ENCODE measurements at places on chromosomes 5 and 9.

- DNase-seq = peak; percentile 81
Measured at GRCh38 chr5:130720355-130720754, 444.7 kb downstream of the HINT1 start.

GRCh38 chr5:53923961-53924360 is 363.5 kb downstream of the NDUFS4 start:
- DNase-seq = no peak

DNA sequence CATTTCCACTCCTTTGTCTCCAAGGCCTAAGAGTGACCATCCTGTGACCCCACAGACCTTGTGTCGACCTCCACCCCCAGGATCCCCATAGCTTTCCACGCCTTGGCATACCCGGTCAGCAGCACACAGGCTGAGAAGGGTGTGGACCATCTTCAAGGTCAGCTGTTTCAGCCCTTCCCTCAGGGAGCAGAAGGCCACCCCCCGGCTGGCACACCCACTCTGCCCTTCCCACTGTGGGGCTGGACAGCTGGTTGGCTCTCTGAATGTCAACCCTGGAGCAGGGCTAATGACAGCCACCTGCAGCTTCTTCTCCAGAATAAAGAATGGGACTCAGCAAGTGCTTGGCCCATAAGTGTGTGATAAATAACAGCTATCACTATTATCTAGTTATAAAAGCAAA is 93.1 kb downstream of the OLFM1 start:
- DNase-seq = no peak

DNA sequence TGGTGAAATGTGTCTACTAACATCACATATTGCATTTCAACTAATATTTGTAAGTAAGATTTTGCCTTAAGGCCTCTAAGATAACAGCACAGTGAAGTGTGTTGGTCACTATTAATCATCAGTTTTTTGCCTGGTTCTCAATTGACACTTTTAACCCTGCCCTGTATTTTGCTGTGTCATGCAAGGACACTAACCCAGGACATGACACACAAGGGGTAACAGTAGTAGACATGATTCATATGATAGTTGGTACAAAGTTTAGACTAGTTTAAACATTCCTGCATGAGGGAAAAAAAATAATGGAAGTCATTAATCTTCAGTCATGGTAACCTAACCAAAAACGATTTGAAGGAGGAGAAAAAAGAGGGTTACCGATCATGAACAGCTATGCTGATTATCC is 207.0 kb downstream of the DEPDC1B start:
- no peak for DNase-seq

DNA sequence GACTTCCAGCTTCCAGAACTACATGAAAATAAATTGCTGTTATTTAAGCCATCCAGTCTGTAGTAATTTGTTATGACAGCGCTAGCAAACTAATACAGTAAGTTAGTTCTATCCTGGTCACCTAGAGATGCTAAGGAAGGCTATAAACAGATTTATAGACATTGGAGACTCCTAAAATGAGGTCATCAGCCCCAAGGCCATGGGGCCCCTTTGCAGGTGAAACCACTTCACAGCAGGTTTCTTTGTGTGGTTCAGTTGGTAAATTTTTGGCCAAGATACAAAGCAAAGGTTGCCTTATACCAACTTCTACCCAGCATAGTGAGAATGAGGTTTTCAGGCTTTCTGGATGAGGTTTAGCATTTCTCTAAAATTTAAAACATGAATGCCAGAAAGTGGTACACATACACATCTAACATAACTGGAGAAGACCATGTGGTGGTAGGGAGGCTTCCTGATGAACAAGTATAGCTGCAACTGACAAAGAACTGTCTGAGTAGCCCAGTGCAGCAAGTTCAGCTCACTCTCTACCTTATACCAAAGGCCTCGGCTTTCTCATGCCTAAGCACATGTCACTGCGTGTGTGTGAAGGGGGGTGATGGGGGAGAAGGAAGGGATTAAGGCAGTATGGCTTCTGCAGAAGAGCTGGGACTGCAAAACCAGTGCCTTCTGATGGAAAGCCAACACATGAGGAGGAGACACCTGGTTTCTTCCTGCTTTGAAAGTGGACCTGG is 264.6 kb upstream of the TAS2R1 start:
- DNase-seq = no peak

- DNase-seq = no peak
Measured at GRCh38 chr9:126980231-126980630, 65.6 kb downstream of the RALGPS1 start.

DNA sequence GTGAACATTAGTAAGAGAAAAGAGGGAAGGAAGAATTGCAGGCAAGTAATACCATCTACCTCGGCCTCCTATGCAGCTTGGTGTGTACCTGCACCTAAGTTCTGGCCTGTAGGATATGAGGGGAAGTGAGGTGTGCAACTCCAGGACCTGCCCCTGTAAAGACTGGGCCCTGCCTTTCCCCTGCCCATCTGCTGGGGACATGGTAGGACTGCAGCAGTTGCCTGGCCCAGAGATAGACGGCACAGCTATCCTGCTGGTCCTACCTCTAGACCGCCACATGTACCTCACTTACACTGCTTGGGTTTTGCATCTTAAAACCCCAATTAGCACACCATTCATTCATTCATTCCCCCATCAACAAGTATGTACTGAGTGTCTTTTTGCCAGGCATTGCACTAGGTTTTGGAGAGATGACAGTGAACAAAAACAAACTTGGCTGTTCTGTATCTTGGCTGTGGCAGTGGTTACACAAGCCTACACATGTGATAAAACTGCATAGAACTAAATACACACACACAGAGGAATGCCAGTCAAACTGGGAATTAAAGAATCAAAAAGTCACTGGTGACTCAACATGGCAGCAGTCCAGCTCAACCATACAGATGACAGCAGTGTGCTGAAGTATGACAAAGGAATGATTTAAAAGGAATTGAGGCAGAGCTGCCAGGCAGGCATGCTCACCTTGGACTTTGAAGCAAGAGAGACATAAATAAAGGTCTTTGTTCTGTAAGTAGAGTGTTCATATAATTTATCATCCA is 23.3 kb upstream of the MGAT1 start:
- no peak for DNase-seq

DNA sequence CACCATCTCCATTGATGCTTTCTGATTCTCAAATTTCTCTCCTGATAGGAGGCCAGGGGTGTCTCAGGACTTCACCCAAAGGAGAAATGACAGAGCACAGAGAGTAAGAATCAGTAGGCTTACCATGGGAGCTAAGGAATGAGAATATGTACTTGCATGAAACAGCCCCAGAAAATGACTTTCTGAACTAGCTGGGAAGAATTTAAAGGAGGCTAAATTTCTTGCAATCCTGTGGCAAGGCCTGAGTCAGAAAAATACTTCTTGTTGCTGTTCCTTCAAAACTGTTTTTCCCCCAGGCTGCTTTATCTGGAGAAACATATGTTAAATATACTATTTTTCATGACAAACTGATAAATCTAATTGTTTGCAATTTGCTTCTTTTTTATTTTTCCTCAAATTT is 53.4 kb upstream of the FBXL7 start:
- no peak for DNase-seq

DNA sequence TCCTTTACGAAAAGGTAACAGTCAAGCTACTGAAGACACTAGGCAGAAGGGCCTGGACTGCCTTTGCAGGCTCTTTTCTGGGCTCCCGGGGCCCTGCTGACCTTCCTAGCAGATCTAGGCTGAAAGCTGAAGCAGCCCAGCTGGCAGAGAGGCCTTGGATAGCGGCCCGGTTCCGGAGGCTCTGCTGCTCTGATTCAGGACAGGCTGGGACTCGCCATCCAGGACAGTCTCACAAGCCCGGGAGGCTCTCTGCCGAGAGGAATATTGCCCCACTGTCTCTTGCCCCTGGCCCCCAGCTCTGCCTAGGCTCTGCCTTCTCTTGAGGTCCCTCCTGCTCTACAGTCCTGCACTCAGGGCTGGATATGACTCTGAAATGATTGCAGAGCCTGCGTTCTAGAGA is 67.8 kb downstream of the PSD2 start:
- DNase-seq = no peak

GRCh38 chr9:806285-807156 is 35.0 kb upstream of the DMRT1 start:
- peak; percentile 74 for DNase-seq

GRCh38 chr5:150454492-150455229 is 5.1 kb upstream of the RPS14 start:
- DNase-seq = peak; percentile 43

DNA sequence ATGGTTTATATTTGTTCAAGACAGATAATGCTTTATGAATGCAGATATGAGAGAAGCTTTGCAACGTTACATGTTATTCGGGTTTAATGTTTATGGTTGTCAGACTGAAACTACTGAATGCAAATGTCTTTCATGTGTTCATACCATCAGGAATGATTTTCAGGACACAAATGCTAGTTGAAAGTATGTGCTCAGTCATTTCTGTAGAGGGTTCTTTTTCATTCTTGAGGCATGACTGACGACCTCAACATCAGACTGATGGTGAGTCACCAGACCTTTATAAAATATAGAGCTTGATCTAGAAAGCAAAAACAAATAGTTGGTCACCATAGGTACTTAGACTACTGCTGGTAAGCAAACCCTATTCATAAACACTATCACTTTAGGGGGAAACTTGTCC is 287.3 kb upstream of the NUDT12 start:
- DNase-seq = no peak

DNA sequence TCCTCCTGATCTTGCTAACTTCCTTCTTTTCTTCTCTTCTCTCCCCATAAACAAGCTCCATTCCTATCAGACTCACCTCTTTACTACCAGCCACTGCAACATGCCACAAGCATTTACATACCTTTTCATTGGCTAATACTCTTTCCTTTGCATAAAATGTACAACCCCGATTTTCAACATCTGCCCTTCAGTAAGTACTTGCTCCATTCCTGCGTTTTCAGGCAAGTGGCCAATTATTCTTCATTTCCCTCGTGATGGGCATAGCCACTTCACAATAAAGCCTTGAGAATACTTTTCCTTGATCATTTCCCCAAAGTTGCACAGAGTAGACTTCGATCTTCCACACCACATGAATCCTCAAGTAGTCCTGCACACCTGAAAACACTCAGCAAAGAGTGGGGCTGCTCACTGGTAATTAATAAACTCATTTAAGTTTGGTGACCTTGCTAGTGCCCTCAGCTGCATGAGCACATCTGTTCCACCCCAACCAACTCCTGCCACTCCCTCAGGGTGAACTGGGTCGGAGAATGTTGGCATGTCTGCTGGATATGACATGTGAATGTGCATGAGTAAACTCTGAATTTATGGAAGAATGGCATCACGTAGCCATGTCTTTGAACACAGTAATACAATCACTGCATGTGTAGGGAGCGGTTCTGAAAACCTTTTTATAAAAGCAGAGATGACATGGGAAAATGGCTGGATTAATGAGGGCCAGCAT is 535.8 kb downstream of the SEMA5A start:
- no peak for DNase-seq

GRCh38 chr5:68318955-68319705 is 103.6 kb downstream of the PIK3R1 start:
- no peak for DNase-seq

GRCh38 chr9:89810431-89810830 is 205.6 kb downstream of the GADD45G start:
- DNase-seq = no peak

DNA sequence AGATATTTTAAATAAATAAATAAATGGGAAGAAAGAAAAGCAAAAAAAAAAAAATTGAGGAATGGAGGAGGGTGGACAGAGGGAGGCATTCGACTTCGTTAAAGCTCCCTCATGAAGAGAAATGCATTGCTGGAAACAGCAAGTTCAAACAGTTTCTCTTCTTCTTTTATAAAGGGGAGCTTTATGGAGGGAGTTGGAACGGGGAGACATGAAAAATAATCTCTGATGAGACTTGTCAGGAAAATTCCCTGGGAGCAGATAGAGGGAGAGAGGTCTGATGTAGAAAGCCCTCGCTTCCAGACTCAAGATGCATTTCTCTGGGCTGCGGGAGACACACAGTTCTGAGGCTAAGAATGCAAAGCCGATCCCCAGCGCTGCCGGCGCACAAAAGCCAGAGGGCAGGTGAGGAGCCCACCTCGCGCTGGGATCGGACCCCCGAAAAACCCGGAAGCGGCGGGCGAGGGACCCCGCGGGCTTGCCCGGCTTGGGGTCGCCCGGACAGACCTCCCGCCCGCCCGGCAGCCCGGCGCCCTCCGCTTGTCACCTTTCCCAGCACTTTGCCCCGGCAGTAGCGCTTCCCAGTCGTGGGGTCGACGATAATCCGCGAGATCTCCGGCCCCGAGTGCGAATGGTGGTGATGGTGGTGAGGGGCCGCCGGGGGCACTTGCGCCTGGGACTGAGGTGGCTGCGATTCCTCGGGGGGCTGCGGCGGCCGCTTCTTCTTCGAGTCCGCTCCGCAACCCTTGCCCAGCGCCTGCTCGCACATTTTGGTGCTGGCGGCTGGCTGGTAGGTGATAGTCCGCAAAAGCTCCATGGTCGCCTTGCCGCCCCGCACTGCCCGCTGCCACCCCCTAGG is 512 bp downstream of the PLK2 start:
- DNase-seq = no peak

- DNase-seq = no peak
Measured at GRCh38 chr5:172473427-172473826, 19.1 kb upstream of the SH3PXD2B start.

- no peak for DNase-seq
Measured at GRCh38 chr5:149374303-149374702, 4.8 kb downstream of the IL17B start.

GRCh38 chr9:137788561-137789294 is 88.9 kb upstream of the CACNA1B start:
- DNase-seq = no peak

DNA sequence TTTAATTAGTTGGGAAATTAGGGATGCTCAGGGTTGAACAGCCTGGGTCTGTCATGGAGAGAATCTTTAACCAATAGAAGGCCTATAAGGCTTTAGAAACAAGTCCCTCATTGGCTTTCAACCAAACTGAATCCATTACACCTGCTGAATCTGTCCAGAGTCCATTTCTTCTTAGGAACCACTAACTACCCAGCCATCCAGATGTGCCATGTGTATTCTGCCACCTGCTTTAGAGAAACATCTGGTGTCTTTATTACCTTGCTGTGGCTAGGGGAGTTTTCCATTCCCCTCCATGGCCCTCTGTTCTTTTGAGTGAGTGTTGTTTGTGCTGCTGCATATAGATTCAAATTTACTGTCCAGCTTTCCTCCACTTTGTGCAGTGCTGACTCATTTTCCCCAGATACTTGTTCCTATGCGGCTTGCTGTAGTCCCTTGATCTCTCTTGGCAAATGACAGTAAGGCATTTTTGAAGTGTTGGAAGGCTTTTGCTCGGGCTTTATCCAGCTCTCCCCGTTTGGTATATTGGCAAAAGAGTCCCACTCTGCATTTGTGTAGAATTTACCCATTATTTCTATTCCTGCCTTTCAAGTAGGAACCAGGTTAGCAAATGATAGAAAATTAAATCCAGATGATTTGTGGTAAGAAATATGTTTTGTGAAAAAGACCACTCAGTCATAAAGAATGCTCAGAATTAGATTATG is 54.6 kb downstream of the NLN start:
- DNase-seq = no peak

GRCh38 chr9:129102791-129103594 is 7.6 kb downstream of the CRAT start:
- DNase-seq = peak; percentile 82
